ENCODE measurements at places on chromosomes 7 and 10. TPM values are rescaled to one million over a fixed set of nuclear protein-coding genes. Genes with fewer than 3 reads are reported as not detected.

GIGYF1 gene
- total RNA-seq = 21.3 TPM

GRCh38 chr10:93481637-93482144 is 443 bp downstream of the MYOF start:
- H3K4me1 ChIP-seq = peaks cover 29% of the 10 kb centered on the region
- H3K36me3 ChIP-seq = peaks cover 11% of the 10 kb centered on the region
- no peaks in the 10 kb centered on the region for H3K27me3 ChIP-seq
- H3K27ac ChIP-seq = peak overlapping the region; percentile 99
- H3K4me3 ChIP-seq = peak overlapping the region; percentile 98

GRCh38 chr7:112361154-112361553 is 89.1 kb upstream of the IFRD1 start:
- no peaks in the 10 kb centered on the region for H3K27me3 ChIP-seq
- no peak overlapping the region for H3K4me3 ChIP-seq
- H3K4me1 ChIP-seq = no peaks in the 10 kb centered on the region
- H3K27ac ChIP-seq = no peak overlapping the region
- H3K36me3 ChIP-seq = no peaks in the 10 kb centered on the region

DNA sequence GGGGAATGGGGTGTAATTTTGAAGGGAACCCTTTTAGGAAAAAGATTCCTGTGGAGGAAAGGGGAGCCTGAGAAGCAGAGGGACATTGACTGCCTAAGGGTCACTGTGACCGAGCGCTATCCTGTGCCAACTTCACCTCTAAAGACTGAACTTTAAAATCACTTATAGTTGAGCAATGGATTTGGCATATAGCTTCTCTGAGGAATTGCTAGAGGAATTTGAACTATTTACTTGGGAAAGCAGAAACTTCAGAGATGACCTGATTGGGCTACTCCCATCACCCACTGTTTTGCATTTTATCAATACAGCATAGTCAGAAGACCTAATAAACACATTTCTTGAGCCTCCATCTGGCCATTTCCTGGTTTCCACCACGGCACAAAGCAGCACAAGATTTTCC is 23.7 kb upstream of the WNT16 start:
- no peaks in the 10 kb centered on the region for H3K36me3 ChIP-seq
- H3K4me3 ChIP-seq = no peak overlapping the region
- H3K4me1 ChIP-seq = peaks cover 17% of the 10 kb centered on the region
- peak; percentile 16 for DNase-seq

GRCh38 chr10:7872041-7872442 is 53.7 kb downstream of the TAF3 start:
- peak overlapping the region; percentile 48 for H3K4me3 ChIP-seq
- no peaks in the 10 kb centered on the region for H3K4me1 ChIP-seq
- H3K36me3 ChIP-seq = no peaks in the 10 kb centered on the region
- no peak for DNase-seq
- H3K27ac ChIP-seq = no peak overlapping the region

DNA sequence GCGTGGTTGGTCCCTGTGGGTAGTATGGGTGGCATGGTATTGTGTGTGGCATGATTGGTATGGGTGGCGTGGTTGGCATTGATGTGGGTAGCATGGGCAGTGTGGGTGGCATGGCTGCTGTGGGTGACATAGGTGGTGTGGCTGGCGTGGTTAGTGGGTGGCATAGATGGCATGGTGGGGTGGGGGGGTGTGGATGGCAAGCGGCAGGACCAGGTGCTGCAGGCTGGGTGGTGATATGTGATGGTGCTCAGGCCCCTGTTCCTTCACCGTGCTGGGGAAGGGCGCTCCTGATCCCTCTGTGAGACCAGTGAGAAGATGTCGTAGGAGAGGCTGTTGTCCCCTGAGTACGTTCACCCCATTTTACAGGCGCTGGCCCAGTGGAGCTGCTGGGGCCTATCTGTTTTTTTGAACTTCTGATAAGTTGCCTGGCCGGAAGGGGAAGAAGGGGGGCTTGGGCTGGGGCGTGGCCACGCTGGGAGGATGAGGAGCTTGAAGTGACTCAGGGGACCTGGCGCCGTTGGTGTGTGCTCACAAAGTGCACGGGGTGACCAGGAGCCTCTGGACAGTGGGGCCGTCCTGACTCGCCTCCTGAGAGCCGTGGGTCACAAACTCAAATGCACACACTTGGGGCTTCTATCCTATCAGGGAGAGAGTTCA is 17.5 kb downstream of the INPP5A start:
- peaks cover under 1% of the 10 kb centered on the region for H3K4me1 ChIP-seq
- no peak overlapping the region for H3K27ac ChIP-seq
- H3K36me3 ChIP-seq = no peaks in the 10 kb centered on the region
- DNase-seq = no peak

Measured in astrocyte (in vitro differentiated cells and primary cell).